ENCODE measurements at places on chromosomes 16 and 17. TPM values are rescaled to one million over a fixed set of nuclear protein-coding genes. Genes with fewer than 3 reads are reported as not detected.

KRT33B gene
- total RNA-seq, result not detected

PDPK1 gene
- total RNA-seq, result 9.4 TPM

DHRS7C gene
- total RNA-seq, result not detected

TXNL4B gene
- total RNA-seq, result 7.5 TPM

TM4SF5 gene
- total RNA-seq, result not detected

ELP5 gene
- 25.1 TPM for total RNA-seq

ABCC12 gene
- not detected for total RNA-seq

PDPR gene
- 12.4 TPM for total RNA-seq

CDC6 gene
- total RNA-seq, result 48.0 TPM

CLUH gene
- total RNA-seq, result 14.4 TPM

ADAM11 gene
- 2.3 TPM for total RNA-seq

ABCC3 gene
- 15.2 TPM for total RNA-seq

NPIPB13 gene
- 0.46 TPM for total RNA-seq

GAST gene
- not detected for total RNA-seq

G6PC1 gene
- total RNA-seq, result not detected

KCNG4 gene
- total RNA-seq, result not detected

ALOX12 gene
- total RNA-seq, result not detected

SLC6A4 gene
- total RNA-seq, result not detected

TMC8 gene
- not detected for total RNA-seq

ANKFN1 gene
- total RNA-seq, result 0.46 TPM

PYDC1 gene
- not detected for total RNA-seq

EVPL gene
- total RNA-seq, result not detected

TPSD1 gene
- total RNA-seq, result not detected

HASPIN gene
- total RNA-seq, result 9.4 TPM

ZNF174 gene
- total RNA-seq, result 9.7 TPM

DBNDD1 gene
- 8.7 TPM for total RNA-seq

RAC3 gene
- total RNA-seq, result 21.6 TPM

UTS2R gene
- not detected for total RNA-seq

PTX4 gene
- not detected for total RNA-seq

GPR142 gene
- total RNA-seq, result not detected

CCL7 gene
- not detected for total RNA-seq

SRR gene
- total RNA-seq, result 34.9 TPM

KCNH4 gene
- 0.06 TPM for total RNA-seq

HSD17B1 gene
- total RNA-seq, result 0.47 TPM

IGF2BP1 gene
- total RNA-seq, result 6.8 TPM

Data from H4 (cell line).